ENCODE measurements at places on chromosomes 5 and 9.
A peak's percentile ranks its signal among the peaks of the same experiment; 100 is the strongest.

- peak; percentile 71 for DNase-seq
These were observed 9.3 kb upstream of the PTPN3 start for GRCh38 chr9:109507421-109507838.

- DNase-seq: no peak
These were observed 28.4 kb downstream of the TIMD4 start for GRCh38 chr5:156934450-156935211.

- no peak for DNase-seq
These were observed 39.1 kb downstream of the FGD3 start for GRCh38 chr9:92986176-92987119.

- DNase-seq: no peak
These were observed 95.5 kb upstream of the PRLR start for GRCh38 chr5:35325836-35326235.

DNA sequence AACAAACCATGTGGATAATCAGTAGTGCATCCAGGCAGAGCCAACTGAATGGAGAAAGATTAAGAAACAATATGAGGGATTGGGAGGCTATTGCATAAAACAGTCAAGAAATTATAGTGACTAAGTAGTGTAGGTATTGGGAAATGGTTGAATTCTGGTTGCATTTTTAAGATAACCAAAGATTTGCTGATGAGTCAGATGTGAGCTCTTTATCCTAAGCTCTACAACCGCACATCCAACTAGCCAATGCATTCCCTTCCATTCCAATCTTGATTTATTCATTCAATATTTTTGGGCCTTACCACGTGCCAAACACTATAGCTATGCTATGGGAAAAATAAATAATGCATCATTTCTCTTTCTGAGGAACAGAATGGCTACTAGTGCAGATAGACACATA lies 524.5 kb upstream of the RGMB start:
- peak; percentile 49 for DNase-seq

GRCh38 chr5:42570966-42571960 lies 148.0 kb downstream of the GHR start:
- no peak for DNase-seq

DNA sequence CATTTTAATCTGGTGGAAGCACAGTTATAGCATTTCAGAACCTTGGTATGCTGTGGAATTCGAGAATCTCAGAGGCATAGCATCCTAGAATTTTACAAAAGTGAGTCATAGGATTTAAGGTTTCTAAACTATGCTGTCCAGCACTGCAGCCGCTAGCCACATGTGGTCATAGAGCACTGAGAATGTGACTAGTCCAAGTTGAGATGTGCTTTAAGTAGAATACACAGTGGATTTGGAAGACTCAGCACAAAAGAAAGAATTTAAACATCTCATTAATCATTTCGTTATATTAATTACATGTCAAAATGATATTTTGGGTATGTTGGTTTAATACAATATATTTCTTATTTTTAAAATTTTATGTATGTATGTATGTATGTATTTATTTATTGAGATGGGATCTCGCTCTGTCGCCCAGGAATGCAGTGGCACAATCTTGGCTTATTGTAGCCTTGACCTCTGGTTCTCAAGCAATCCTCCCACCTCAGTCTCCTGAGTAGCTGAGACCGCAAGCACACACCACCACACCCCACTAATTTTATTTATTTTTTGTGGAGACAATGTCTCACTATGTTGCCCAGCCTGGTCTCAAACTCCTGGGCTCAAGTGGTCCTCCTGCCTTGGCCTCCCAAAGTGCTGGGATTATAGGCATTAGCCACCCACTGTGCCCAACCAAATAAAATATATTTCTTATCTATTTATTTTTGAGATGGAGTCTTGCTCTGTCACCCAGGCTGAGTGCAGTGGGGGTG lies 20.4 kb upstream of the RPS14 start:
- DNase-seq: peak; percentile 83

GRCh38 chr5:175750511-175750931 lies 92.7 kb downstream of the HRH2 start:
- no peak for DNase-seq

DNA sequence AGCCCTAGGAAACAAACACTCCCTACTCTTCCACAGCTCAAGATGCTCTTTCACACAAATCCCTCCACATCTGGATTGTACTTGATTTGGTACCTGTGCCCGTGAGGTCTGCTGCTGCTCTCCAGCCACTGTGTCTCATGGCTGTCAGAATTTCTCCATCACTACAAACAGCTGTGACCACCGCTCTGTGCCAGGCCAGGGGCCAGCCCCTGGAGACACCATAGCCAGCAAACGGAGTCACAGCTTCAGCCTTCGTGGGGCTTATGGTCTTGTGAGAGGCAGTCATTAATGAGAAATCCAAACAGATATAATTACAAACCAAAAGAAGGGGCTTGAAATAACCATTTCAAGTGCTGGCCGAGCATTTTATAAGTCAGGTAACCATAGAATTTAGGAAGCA lies 43.6 kb downstream of the ADAM19 start:
- no peak for DNase-seq

DNA sequence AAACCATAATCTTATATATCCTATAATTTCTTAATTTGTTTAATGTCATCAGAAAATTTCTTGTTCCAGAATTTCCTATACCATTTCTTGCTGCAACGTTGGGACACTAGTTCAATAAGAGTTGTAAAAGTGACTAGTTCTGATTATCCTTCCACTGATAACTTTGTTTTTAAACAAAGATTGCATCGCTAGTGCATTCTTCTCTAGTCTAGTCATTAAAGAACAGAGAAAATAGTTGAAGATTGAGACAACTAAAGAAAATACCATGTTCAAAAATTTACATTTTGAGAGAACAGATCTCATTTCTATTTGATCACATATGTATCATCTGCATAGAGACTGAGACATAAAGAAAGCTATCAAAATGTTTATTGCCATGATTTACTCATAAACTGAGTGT lies 1888.2 kb downstream of the EFNA5 start:
- DNase-seq: no peak

GRCh38 chr5:52531105-52531504 lies 256.6 kb upstream of the ITGA1 start:
- no peak for DNase-seq

GRCh38 chr9:5750569-5750968 lies 82.3 kb downstream of the ERMP1 start:
- no peak for DNase-seq

DNA sequence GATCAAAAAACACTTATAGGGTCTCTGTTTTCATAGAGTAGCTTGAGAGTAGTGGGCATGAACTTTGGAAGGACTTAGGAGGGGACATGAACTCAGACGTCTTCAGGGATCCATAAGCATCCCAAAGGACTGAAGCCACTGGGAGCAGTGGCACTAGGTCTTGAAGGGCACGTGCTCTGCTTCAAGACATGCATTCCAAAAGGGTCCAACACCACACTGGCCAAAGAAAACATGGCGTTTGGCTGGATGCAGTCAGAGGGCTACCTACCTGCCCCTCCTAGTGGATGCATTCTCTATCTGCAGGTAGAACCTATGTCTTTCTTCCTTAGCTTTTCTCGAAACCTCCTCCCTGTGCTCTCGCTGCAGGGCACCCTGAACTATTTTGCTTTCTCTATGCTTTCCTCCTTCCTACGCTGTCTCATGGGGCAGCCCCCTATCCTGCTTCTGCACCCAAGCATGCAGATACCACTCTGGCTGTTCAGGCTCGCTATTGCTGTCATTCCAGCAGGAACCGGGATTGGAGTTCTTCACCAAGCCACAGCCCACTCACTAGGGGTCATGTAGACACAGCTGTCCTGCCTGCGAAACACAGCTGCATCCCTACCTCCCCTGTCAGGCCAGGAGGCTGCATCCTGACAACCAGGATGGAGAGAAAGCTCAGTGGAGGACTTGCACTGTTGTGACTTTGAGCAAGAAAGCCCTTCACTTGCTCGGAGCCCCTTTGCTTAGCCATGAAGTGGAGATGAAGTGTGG lies 11.9 kb downstream of the FAM240B start:
- no peak for DNase-seq

DNA sequence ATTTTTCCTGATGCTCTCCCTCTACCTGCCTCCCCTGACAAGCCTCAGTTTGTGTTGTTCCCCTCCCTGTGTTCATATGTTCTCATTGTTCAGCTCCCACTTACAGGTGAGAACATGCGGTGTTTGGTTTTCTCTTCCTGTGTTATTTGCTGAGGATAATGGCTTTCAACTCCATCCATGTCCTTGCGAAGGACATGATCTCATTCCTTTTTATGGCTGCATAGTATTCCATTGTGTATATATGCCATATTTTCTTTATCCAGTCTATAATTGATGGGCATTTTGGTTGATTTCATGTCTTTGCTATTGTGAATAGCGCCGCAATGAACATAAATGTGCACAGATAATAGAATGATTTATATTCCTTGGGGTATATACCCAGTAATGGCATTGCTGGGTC lies 77.5 kb upstream of the FAM170A start:
- no peak for DNase-seq

DNA sequence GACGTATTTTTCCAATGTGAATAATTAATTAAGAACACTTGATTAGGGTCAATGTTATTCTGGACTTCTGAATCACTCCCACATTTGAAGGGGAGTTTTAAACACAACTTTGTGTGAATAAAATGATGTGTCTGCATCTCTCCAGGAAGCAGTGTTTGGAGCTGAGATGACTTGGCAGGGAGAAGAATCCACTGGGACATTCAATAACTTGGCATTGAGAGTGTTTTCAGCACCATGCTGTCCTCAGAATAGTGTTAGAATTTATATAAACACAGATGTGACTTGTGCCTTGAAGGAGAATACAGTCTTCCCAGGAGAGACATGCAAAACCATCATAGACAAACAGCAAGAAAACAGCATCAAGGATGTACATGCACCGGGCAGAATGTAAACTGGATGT lies 32.7 kb upstream of the KCNMB1 start:
- DNase-seq: no peak

DNA sequence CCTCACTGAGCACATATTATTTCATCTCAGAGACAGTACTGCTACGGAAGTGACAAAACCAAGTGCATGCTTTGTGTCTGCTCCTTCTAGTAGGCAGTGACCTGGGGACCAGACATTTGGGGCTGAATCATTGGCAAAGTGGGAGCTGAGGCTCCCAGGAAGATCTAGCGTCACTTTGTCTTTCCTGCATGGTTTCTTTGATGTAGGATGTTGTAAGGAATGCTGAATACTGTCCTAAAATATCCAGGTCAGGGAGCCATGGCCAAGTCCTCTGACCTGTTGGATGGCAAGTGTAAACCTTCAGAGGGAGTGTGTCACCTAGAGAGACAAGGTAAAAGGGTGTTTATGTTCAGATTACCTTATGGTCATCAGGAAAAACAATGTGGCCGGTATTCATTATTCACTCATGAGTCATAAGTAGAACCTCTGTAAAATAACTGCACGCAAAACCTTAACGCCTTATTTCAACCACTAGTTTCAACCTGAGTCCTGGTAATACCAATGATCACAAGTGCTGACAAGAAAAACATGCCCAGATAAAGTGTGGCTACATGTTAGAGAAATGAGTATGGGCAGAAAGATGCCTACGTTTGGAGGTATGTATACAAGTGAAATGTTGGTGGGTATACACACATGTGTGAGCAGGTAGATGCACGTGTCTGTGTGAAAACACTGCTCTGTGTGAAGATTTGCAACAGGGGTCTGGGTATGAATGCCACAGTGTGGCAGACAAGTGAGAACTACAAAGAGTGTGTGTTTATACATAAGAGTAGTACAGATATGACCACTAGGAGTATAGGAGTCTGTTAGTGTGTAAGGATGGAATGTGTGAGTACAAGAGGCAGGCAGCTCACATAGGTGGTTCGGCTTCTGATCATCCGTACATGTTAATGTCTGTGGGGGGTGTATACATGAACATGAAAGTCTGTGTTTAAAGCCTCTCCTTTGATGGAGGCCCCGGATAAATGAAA lies 263.9 kb downstream of the SPOCK1 start:
- no peak for DNase-seq

GRCh38 chr9:71303351-71303750 lies 181.9 kb upstream of the TRPM3 start:
- no peak for DNase-seq

DNA sequence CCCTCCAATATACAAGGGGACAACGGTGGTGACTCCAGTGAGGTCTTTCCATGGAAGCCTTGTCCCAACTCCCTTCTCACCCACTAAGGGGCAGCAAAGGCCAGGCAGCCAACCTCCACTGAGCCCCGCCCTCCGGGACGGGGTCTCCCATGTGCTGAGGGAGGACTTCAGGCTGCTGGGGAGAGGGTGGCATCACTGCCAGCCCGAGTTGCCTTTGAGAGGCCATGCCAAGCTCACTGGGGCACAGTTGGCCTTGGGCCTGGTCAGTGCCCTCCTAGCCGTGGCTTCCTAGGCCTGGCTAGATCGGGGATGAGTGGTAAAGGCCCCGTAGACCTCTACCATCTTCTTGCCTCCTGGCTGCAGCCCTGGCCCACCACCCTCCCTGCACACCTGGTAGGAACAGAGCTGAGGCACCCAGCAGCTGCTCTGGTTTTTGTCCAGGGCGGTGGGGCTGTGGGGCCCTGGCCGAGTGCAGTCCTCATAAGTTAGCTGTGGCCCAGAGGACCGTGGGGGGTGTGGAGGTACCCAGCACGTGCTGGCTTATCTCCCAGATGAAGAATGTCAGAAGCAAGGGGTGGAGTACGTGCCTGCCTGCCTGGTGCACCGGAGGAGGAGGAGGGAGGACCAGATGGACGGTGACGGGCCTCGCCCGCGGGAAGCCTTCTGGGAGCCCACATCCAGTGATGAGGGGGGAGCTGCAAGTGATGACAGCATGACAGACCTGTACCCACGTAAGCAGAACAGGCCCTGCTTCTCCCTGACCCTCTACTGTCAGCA lies 3.2 kb downstream of the SURF2 start:
- DNase-seq: no peak

GRCh38 chr5:139684881-139685749 lies 37.0 kb downstream of the CXXC5 start:
- no peak for DNase-seq

- DNase-seq: no peak
These were observed 72.9 kb downstream of the C9orf50 start for GRCh38 chr9:129547869-129548570.

DNA sequence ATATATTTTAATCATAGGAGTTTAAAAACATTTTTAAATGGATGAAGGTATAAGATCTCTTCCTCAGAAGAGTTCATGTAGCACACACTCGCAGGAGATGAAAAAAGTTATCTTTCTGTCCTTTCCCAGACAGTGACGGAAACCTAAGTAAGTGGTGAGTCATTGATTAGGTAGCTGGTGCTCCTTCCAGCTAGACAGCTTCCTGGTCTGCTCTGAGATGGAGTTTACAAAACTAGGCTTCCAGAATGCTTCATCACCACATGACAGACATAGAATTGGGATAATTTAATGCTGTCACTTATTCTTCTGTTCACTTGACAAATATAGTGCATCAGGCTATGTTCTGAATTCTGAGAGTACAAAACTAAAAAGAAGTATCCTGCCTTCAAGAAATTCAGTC lies 2393.0 kb upstream of the C9orf72 start:
- no peak for DNase-seq

GRCh38 chr5:176530983-176531901 lies 6.0 kb downstream of the RNF44 start:
- DNase-seq: no peak

GRCh38 chr9:4147476-4148230 lies 152.2 kb downstream of the GLIS3 start:
- no peak for DNase-seq

GRCh38 chr9:96394832-96395496 lies 11.5 kb upstream of the SLC35D2 start:
- DNase-seq: no peak
